H4 (cell line): ENCODE measurements at places on chromosomes 2 and 18. TPM values are rescaled to one million over a fixed set of nuclear protein-coding genes. Genes with fewer than 3 reads are reported as not detected.

- no peak for DNase-seq
Measured at GRCh38 chr2:201697899-201698298, 545 bp downstream of the MPP4 start.

- no peak for DNase-seq
Measured at GRCh38 chr2:160741271-160741670, 247.7 kb upstream of the RBMS1 start.

- no peak for DNase-seq
Measured at GRCh38 chr2:169694894-169695260, 608 bp downstream of the PHOSPHO2 start.

- no peak for DNase-seq
Measured at GRCh38 chr2:136434251-136434715, 316.3 kb upstream of the CXCR4 start.

GRCh38 chr18:38972571-38972970, 1407.0 kb upstream of the CELF4 start:
- no peak for DNase-seq

DNA sequence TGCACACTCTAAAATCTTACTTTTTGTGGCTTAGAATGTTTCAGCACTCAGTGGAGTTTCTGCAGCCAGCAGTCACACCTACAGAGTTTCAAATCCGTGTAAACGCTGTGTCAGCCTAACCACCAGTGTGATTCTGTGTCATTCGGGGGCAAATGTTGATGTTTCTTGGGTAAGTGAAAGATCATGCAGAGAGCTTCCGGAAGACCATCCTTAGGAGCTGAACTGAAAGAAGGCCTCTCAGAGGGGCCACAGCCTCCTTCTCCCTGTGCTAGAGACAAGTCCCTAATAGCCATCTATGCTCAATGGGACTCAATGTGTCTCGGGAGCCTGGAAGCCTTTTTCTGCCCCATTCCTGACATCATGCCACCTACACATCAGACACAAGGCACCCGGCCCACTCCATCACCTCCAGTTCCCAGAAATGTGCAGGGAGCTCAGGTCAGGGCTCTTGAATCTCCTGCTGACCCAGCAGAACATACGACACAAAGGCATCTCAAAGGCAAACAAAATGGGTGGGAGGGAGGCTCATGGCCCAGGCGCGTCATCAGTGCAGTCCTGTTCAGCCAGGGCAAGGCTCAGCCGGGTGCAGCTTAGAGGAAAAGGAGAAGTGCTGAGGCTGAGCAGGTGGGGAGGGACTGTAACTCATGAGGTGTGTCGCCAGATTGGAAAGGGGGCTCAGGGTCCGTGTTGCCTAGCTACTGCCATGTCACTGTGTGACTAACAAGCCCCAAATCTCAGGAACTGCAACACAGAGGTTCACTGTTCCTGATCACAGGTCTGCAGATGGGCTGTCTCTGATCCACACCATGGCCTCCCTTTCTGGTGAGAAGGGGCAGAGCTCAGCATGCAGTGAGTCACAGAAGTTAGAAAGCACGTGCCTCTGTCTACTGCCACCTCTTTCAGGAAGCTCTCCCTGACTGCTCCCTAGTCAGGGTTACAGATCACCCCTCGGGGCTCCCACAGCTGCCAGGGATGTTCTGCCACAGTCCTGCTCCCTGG, 82.0 kb downstream of the SMAD7 start:
- DNase-seq, result no peak

- no peak for DNase-seq
Measured at GRCh38 chr18:24546307-24546706, 85.9 kb downstream of the HRH4 start.

- DNase-seq, result peak; percentile 74
Measured at GRCh38 chr2:207513551-207514257, 16.1 kb upstream of the CREB1 start.

GRCh38 chr2:237892984-237893595, 33.7 kb downstream of the RAMP1 start:
- no peak for DNase-seq

DNA sequence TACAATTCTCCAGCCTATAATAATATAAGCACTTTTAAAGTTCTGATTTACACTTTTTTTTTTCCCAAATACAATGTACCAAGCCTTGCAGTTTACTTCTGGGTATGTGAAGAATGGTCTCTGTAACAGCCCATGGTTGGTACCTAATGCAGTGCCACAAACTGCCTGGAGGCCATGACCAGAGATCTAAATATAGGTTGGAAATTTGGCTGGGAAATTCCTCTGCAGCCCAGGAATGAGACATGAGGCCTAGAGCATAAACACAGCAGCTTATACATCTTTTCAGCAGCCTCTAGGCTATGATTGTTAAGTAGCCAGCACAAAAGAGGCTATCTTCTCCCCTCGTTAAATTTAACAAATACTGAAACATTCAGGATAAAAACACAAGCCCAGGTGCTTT, 432.0 kb upstream of the FAM98A start:
- DNase-seq, result peak; percentile 2

DNA sequence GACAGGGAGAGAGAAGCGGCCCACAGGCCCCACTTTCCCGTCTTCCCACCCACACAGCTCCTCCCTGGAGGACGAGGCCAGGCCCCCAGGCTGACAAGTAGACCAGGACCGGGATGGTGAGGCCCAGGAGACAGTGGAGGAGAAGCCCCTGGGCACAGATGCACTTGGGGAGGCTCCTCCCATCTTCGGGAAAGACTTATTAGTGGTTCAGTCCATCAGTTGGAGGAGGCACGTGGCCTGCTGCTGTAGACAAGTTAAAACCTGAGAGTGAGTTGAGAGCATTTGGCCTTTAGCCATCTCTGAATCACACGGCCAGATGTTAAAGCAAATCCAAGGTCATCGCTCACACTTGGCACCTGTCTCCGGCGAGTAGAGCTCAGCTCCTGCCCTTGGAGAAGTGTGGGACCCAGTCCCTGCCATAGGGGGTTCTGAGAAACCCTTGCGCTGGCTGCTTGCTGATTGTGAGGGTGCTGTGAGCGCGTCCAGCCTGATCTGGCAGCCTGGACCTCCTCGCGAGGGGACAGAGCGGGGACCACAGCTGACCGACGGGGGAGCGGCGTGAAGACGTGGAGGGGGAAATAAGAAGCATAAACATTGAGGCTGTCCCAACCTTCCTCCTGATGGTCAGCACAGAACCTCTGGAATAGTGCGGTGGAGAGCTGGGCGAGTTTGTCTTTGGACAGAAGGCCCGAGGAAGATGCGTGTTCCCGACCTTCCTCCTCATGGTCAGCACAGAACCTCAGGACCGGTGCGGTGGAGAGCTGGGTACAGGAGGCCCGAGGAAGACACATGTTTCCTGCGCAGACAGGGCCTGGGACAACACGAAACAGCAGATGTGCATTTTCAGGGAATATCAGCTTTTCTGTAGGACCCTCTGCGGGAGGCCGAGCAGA, 24.7 kb upstream of the ALLC start:
- DNase-seq, result no peak

- peak; percentile 45 for DNase-seq
Measured at GRCh38 chr2:220277445-220277975, 650.1 kb downstream of the SLC4A3 start.

DNA sequence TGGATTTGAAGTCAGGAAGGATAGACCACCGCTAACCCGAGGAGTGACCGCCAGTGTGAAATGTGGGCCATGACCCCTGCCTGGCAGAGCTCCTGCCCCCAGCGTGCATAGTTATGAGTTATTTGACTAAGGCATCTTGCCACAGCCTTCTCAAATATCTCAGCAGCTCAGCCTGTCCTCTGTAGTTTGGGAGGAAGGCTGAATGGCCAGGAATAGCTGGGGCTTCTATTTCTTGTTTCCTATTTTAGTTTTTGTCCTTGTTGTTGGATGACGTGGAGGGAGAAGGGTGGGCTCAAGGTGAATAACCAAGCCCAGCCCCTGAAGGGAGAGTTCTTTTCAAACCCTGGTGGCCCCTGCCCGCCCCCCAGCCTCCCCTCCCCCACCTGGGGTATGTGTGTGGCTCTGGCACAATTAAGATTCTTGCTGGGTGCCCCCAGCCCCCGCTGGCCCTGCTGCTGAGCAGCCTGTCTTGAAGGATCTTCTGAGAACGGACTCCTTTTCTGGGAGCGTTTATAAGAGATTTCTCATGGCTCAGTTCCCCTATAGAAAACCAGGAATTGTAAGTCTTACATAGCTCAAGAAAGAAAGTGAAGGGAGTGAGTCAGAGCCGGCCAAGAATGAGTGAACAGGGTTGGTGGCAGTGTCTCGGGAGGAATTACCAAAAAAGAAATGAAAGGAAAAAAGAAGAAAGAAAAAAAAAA, 157.4 kb downstream of the GLI2 start:
- DNase-seq, result no peak

DNA sequence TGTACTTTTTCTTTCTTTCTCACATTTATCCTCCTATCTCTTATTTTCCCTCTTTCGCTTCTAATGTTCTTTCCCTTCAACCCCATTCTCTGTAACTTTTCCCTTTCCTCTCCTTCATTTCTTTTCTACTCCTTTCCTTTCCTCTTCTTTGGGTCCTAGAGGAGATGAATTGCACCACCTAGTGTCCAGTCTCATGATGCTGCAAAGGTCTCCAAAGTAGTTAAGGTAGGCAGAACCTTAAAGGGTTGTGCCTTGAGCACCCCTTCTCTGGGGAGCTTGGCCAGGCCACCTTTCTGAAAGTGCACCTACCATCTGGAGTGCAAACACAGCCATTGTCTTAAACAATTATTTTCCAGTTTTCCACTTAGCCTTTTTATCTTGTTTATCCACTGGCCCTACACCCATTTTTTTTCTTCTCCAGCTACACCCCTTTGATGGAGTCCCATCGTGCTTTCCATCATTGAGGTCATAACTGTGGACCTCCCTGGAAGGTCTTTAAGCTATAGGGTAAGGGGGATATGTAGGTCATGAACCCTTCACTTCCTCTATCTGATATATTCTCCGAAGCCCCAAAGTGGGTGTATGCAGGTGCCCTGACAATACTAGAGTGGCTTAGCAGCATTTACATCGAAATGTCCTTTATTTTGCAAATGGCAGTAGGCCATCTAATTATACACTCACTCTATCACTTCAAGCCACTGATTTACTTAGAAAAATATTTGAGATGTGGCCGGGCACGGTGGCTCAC, 155.9 kb downstream of the ESCO1 start:
- DNase-seq, result peak; percentile 59

GRCh38 chr18:58216071-58216481, 172.1 kb downstream of the NEDD4L start:
- DNase-seq, result peak; percentile 21

- DNase-seq, result no peak
Measured at GRCh38 chr2:12935222-12935621, 218.5 kb downstream of the TRIB2 start.

GRCh38 chr2:238202326-238203093, 985 bp downstream of the ILKAP start:
- DNase-seq, result no peak

GRCh38 chr2:677959-678550, 849 bp upstream of the TMEM18 start:
- DNase-seq, result no peak

DNA sequence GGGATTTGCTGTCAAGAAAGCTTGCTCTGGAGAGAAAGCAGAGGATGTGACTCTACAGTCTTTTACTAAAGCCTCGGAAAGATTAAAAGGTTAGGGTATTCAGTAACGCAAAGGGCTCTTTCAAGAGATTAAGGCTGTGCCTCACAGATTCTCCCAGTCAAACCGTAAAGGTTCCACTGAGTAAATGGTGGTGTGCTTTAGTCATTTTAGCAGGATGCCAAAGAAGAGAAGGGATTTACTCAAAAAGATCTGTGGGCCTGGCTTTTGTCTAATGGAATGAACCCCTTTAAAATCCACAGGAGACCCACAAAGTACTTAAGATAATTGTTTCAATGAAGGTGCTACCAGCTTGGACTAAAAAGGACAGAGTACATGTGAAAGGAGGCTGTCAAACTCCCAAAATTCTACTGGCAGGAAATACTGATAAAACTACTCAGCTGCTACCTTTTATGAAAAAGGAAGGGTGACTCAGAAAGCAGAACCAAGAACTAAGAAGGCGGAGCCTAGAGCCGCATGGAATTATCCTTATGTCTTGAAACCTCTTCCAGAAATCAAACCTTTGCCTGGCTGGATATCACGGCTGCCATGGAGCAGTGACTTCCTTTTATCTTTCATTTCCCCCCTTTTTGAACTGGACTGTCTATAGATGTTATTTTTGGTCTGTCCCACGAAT, 670.2 kb upstream of the ZEB2 start:
- DNase-seq, result no peak

DNA sequence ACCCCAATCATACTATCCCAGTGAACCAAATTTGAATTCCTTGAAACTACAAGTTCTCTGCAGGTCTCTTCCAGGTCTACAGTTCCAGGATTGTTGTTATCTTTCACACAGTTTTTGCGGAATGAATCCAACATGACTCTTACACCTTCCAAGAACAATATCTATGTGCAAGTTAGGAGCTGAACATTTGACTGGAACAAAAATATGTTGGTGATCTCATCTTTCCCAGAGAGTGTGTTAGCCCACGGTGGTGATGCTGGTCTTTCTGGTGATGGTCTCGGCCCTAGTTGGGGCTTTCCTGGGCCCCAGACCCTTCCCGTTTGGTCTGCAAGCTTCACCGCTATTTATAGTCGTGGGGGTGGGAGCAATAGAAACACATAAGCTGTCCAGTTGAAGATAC, 173.7 kb downstream of the TPGS2 start:
- DNase-seq, result no peak

- DNase-seq, result no peak
Measured at GRCh38 chr2:8402222-8402621, 279.6 kb upstream of the ID2 start.

GRCh38 chr2:189848276-189848675, 64.0 kb downstream of the PMS1 start:
- DNase-seq, result no peak

DNA sequence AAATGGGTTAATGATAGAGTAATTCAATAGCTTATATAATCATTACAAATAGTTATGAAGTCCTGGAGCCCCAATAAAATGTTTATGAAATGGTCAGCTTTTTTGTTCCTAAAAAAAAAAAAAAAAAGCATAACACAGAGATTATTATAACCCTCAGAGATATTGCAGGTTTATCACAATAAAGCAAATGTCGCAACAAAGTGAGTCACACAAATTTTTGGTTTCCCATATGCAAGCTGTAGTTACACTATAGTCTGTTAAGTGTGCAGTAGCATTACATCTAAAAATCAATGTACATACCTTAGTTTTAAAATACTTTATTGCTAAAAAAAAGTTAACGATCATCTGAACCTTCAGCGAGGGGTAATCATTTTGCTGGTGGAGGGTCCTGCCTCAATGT, 20.0 kb downstream of the WDFY1 start:
- no peak for DNase-seq

DNA sequence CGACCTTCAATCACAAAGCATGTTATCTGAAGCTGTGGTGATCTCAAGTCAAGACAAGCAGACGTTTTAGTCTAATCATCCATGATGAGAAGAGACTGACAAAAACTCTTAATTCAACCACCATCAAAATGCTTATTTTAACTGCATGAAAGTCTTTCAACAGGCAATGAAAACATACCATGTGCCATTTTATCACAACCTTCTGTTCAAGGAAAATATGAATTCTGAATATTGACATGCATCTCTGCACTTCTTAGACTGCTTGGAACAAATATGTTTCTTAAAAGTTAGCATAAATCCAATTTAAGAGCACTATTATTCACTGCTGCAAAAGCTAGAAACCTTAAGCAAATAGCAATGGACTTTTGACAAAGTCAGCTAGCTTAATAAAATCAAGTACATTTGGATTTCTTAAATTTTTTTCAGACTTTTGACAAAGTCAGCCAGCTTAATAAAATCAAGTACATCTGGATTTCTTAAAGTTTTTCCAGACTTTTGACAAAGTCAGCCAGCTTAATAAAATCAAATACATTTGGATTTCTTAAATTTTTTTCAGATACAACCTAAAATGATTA, 70.9 kb downstream of the OLA1 start:
- no peak for DNase-seq

SLC23A3 gene
- total RNA-seq, result 0.12 TPM in 1 of 2 replicates, not detected in the other

UGT1A9 gene
- 0.10 TPM in 1 of 2 replicates, not detected in the other for total RNA-seq

TLX2 gene
- not detected in 2 replicates for total RNA-seq

MAP3K19 gene
- not detected in 2 replicates for total RNA-seq

GRHL1 gene
- total RNA-seq, result 0.25 TPM in 1 of 2 replicates, not detected in the other

ANKRD53 gene
- total RNA-seq, result not detected in 2 replicates
